Fibroblast of the aortic adventitia (primary cell): ENCODE measurements at places on chromosomes 3 and 15.

GRCh38 chr15:66830823-66831222 lies 128.8 kb downstream of the SMAD6 start:
- DNase-seq: no peak

- DNase-seq: no peak
Measured at GRCh38 chr15:47872869-47873432, 155.6 kb downstream of the SEMA6D start.

- DNase-seq: no peak
Measured at GRCh38 chr3:14227856-14228255, 49.2 kb downstream of the LSM3 start.

GRCh38 chr3:126501054-126501453 lies 16.5 kb downstream of the UROC1 start:
- DNase-seq: no peak

DNA sequence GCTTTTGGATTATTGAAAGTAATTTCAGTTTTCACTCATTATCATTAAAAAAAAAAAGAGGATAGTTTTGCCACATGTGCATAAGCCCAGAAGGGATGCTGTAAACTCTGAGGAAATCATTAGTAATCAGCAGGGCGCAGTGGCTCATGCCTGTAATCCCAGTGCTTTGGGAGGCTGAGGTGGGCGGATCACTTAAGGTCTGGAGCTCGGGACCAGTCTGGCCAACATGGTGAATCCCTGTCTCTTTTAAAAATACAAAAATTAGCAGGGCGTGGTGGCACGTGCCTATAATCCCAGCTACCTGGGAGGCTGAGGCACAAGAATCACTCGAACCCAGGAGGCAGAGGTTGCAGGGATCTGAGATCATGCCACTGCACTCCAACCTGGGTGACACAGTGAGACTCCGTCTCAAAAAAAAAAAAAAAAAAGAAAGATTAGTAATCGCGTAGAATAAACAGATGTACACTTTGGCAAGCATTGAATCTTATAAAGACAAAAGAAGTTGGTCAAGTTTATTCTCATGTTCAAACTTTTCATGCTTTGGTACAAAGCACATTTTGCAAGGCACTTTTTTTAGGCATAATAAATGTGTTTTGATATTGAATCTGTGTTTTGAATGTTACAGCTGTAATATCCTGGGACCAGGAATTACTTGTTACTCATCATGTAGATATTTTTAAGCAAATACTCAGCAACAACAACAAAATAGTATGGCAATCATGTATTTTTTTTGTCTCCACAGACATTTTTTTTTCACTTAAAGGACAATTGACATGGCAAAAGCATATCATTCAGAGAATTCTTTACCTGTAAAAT lies 93.2 kb upstream of the AGTR1 start:
- peak; percentile 44 for DNase-seq

- DNase-seq: peak; percentile 66
Measured at GRCh38 chr3:197305854-197306253, 7.4 kb upstream of the DLG1 start.

- peak; percentile 69 for DNase-seq
Measured at GRCh38 chr3:129228891-129229585, 20.4 kb upstream of the COPG1 start.

DNA sequence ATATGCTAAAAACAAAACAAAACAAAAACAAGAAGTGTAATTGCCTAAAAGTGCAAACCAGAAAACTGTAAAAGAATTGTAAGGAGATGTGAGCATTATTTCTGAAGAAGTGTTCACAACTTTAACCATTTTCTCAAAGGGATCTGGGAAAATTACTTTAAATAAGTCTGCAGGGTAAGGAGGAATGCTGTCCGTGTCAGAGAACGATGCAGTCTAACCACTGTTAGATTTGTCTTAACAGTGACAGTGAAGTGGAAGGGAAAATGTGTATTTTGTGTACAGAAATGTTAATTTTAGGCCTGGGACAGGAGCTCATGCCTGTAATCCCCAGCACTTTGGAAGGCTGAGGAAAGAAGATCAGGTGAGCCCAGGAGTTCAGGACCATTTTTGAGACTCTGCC lies 95.7 kb downstream of the DLG1 start:
- DNase-seq: no peak

DNA sequence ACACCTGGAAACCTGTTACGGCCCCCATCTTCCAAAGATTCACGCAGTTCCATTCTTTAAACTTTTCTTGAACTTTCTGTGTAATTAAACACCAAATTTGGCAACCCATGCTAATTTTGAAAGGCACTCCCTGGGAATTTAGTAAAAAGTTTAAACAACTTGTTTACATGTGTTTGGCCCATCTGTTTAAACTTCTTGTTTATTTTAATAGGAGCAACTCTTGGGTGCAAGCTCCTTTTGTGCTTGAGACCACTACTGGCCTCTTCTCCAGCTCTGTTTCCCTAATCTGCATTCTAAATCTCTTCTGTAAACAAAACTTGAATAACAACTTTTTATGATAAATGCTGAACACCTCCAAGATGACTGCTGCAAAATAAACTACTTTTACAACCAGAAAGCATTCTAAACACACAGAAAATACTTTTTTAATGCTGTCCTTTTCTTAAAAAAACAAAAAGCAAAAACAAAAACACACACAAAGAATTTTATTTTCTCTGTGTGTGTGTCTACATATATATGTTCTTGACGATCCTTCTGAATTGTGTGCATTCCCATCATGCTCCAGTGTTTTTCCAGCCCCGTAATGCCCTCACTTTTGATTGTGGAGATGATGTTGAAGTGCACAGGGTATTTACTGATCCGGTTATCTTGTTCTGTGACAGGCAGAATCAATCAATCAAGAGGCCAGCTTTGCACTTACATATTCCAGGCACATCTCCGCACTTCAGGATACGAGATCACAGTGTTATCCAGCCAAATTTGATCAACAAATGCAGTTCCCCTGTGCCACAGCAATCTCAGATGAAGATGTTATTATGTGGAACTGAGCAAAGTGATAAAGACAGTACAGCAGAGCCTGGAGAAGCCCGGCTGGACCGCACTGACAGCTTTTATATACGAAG lies 416.9 kb downstream of the FOXP1 start:
- DNase-seq: no peak

- peak; percentile 32 for DNase-seq
Measured at GRCh38 chr3:129614927-129615363, 8.5 kb upstream of the PLXND1 start.

- no peak for DNase-seq
Measured at GRCh38 chr3:172617013-172617706, 93.7 kb downstream of the NCEH1 start.

DNA sequence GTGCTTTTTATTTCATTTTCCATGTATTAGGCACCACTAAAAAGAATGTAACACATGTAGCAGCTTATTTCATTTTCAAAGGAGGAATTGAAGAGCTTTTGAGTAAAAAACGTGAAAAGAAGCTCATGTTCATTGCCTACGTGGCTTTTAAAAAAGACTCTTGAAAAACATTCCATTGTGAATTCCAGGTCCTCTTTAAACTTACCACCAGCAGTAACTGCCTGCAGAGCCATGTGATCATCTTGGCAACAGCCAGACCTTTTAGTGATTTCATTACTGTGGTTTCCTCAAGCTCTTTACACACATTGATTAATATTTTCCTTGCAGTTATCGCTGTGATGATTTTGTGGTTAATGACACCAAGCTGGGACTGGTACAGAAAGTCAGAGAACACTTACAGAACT lies 43.8 kb upstream of the FBXL22 start:
- peak; percentile 96 for DNase-seq

GRCh38 chr3:46076606-46077005 lies 49.3 kb upstream of the XCR1 start:
- peak; percentile 53 for DNase-seq

DNA sequence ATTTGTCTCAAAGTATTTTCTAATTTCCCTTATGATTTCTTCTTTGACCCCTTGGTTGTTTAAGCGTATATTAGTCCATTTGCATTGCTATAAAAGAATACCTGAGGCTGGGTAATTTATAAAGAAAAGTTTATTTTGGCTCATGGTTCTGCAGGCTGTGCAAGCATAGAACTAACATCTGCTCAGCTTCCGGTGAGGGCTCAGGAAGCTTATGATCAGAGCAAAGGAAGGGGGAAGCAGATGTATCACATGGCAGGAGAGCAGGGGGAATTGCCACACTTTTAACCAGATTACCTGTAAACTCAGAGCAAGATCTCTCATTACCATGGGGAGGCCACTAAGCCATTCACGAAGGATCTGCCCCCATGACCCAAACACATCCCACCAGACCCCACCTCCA lies 148.2 kb downstream of the PDE8A start:
- DNase-seq: no peak

- no peak for DNase-seq
Measured at GRCh38 chr3:125069968-125070745, 14.4 kb upstream of the HEG1 start.

DNA sequence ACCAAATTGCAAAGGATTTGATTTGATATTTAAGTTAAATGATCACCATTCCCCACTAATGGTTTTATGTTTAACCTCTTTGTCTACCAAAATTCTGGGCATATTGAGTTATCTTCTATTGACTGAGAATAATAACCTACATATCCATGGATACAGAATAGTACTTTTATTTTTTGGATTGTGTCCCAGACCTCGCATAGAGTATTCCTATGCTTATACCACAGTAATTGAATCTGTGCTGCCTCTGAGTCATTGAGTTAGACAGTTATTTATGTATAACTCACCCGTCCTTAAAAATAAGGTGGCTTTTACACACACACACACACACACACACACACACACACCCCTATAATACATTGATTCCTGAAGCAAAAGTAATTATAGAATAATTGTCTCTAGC lies 690.1 kb upstream of the BCHE start:
- DNase-seq: no peak

- peak; percentile 46 for DNase-seq
Measured at GRCh38 chr3:112699436-112699978, 58.6 kb upstream of the CCDC80 start.

- peak; percentile 25 for DNase-seq
Measured at GRCh38 chr3:182794455-182795388, 1.4 kb downstream of the ATP11B start.

DNA sequence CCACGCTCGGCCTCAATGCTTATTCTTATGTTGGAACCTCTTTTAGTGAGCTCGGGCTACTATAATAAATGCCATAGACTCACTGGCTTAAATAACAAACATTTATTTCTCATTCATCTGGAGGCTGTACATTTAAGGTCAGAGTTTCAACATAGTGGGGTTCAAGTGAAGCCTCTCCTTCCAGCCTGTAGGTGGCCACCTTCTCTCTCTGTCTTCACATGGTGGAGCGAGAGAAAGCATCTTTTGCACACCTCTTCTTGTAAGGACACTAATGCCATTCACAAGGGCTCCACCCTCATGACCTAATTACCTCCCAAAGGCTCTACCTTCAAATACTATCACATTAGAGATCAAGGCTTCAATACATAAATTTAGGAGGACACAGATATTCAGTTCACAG lies 520.3 kb upstream of the EPHA6 start:
- no peak for DNase-seq

DNA sequence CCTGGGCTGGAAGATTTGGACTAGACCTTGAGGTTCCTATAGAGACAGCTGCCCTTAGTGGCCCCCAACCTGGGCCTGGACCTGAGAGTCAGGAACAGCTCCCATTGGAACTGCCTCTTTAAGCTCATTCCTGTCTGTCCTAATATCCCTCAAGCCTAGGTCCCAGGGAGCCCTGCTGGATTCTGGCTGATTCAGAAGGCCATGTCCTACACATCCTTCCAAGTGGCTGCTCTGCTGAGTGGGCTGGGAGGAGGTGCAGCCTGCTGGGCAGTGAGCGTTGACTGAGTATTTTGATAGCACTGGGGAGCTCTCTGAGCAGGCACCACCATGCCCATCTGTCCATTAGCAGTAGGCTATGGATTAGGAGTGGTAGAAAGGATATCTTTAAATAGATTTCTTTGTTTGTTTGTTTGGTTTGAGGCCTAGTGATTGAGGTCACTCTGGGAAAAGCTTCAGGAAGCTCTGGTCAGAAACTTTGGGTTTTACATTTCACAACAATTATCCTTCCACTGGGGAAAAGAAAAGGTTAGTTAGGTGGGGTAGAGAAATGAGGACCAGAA lies 54.6 kb upstream of the ATOSA start:
- DNase-seq: peak; percentile 13

GRCh38 chr15:77632534-77633133 lies at the start of gene LINGO1:
Gene LINGO1 (minus strand): TSS chr15:77632912. CDS start chr15:77632315, 597 bp downstream.
- no peak for DNase-seq

DNA sequence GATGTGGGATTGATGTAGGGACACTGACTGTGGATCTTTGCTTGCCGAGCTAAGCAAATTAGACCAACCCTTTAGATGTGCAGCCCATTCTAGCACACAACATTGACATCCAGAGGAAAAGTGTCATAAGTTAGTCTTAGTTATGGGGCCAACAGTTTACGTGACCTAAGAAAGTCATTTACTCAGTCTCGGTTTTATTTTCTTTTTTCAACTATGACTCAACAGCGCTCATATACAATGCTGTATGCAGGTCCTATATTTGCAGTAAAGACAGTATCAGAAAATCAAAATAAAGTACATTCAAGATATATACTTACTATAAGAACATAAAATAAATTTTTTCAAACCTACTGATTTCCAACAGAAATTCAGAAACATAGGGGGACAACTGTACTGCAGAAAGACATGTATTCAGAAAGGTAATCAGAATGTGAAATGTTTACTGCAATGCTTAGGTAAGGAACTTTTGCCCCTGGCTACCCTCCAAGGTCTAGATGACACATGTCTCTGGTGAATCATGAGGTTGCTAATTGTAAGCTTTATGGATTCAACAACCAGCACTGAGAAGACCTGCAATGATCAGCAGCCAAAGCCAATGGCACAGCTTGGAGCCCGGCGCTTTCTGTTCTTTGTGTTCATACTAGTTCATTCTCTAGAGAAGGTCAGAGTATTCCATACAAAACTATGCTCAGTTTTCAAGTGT lies 317.5 kb upstream of the CNTN6 start:
- no peak for DNase-seq

- no peak for DNase-seq
Measured at GRCh38 chr3:116837483-116837882, 127.9 kb downstream of the TUSC7 start.

DNA sequence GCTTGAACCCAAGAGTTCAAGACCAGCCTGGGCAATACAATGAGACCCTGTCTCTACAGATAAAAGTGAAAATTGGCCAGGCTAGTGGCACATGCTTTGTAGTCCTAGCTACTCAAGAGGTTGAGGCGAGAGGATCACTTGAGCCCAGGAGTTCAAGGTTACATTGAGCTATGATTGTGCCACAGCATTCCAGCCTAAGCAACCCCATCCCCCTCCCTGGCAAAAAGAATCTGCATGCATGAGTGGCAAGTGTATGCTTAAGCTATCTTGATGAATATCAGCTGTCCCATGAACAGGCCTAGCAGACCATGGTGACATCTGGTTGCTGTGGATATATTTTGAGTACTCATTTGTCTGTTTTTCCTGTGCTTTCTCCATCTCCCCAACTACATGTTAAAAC lies 4.7 kb downstream of the ATRIP start:
- DNase-seq: no peak

GRCh38 chr15:32657198-32657883 lies 15.8 kb downstream of the SCG5 start:
- no peak for DNase-seq

GRCh38 chr3:10327592-10327991 lies 6.7 kb upstream of the SEC13 start:
- DNase-seq: no peak
